ENCODE measurements at places on chromosomes 16 and 17. TPM values are rescaled to one million over a fixed set of nuclear protein-coding genes. Genes with fewer than 3 reads are reported as not detected.
A peak's percentile ranks its signal among the peaks of the same experiment; 100 is the strongest.

GRCh38 chr16:23863511-23864422 is 28.0 kb downstream of the PRKCB start:
- DNase-seq: no peak

DNA sequence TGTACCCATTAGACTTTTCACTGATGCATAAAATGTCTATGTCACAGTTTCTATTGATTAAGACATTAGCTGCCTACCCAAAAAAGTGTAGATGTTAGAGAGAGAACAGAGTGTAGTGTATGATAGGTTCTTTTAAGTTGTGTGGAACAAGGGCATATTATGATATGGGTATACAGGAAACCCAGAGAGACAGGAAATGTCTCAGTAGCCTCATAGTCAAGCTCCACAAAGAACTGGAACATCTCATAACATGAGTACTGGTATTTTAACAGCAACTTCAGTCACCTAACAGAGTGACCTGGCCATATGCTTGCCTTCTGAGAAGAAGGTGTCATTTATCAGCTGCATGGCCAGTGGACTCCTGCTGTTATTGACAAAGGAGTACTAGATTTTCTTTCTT is 128.1 kb downstream of the RGS9 start:
- DNase-seq: no peak

GRCh38 chr16:64791756-64792155 is 330.1 kb downstream of the CDH11 start:
- no peak for DNase-seq

GRCh38 chr16:4293822-4294457 is 21.1 kb upstream of the TFAP4 start:
- DNase-seq: peak; percentile 84

GRCh38 chr16:11058832-11059231 is 114.5 kb downstream of the CLEC16A start:
- DNase-seq: no peak

DNA sequence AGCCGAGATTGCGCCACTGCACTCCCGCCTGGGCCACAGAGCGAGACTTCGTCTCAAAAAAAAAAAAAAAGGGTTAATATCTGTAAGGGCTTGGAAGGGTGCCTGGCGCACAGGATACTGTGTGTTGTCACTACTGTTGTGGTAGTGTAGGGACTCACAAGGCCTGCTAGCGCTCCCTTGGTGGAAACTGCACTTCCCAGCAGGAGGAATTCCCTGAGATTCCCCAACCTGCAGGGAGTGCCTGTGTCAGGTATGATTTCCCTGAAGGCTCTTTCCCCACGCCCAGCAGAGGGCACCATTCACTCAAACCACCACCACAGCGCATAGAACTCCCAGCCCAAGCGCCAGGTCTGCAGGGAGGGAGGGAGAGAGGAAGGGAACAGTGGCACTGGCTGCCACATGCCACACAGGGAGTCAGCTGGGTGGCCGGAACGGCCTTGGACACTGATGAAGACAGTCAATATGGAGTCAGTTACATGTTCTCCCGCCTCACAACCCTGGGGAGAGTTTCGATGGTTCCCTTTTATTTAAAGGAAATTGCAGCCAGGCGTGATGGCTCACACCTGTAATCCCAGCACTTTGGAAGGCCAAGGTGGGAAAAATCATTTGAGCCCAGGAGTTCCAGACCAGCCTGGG is 32.7 kb upstream of the CDH1 start:
- peak; percentile 59 for DNase-seq

DNA sequence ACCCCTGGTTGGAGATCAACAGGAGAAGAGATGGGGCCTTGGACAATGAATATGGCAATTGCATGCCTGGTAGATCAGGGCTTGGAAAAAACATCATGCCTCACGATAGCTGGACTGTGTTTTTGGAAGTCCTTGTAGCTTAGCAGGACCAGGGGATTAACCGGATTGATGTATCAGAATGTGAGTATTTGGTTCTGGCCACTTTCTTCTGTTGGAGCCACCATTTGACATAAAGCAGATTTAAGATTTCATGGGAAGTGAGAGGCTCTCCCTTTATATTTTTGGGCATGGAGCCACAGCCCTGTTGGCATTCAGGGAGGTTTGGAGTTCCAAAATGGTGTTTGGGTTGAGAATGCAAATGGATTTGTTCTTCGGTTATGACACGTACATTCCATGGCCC is 424.7 kb upstream of the MAF start:
- DNase-seq: no peak

DNA sequence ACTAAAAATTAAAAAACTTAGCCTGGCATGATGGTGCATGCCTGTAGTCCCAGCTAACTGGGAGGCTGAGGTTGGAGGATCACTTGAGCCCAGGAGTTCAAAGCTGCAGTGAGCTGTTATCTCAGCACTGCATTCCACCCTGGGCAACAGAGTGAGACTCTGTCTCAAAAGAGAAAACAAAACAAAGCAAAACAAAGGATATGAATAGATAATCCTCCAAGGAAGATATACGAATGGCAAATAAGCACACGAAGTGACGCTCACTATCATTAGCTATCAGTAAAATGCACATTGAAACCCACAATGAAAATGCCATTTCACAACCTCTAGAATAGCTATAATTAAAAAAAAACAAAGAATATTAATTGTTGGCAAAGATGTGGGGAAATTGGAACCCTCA is 386.2 kb upstream of the CCL2 start:
- DNase-seq: no peak

DNA sequence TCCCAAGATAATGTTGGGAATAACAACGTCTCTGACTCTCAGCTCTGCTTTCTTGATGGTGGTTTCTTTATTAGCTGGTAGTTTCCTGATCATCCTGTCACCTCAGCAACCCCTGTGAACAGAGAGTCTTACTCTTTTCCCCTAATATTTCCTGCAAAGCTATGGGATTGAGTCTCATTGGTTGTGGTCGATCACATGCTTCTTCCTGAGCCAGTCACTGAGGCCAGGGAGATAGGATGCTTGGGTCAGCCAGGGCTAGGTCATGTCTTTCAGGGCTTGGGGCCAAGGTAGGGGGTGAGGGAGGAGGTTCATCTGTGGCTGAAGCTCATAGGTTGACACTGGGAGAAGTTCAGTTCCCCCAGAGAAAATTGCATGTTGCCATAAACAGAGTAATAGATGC is 114.3 kb downstream of the ABCC1 start:
- DNase-seq: no peak

- peak; percentile 56 for DNase-seq
Observed at GRCh38 chr17:80123791-80124190, 22.4 kb downstream of the GAA start.

DNA sequence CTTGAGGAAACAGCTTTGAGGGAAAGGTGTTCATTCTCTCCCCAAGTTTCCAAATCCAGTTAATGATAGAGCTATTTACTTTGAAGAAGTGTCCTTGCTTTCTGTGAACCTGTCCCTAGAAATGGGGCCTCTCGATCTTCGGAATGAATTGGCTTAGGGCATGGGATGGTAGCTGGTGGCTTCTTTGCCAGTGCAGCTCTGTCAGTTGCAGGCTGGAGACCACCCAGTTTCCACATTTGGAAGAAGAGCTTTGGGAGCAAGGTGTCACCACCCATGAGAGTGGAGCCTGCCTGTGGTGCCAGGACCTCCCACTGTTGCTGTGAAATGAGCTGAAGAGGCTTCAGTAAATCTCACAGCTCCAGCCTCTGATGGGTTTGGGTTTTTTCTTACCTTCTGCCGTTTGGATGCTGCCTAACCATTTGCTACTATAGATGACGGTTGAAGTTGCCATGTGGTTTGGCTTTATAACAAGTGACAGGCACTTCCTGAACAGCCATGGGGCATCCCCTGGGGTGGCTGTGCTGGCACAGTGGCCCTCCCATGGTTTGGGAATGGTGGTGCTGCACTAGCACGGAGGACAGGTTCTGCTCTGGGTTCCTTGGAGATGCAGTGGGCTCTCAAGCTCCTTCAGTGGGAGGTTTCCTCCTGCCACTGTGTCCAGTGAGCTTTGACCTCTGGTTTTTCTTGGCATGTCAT is 19.5 kb upstream of the SLC5A10 start:
- no peak for DNase-seq

DNA sequence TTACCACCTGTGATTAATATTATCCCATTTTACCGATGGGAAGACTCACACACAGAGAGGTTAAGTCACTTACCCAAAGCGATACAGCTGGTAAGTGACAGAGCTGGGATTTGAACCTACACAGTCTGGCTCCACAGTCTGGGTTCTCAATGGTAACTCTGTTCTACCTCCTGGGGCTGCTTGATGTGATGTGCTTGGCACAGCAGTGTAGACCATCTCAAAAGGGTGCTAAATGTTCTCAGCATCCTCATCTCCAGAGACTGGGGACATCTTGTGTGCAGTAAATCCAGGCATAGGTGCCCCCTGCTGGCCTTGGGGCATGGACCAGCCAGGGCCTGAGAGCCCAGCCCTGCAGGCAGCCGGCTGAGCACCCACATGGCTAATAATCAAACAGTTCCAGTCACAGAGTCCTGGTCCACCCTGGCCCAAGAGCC is 15.4 kb upstream of the KATNB1 start:
- DNase-seq: peak; percentile 43

DNA sequence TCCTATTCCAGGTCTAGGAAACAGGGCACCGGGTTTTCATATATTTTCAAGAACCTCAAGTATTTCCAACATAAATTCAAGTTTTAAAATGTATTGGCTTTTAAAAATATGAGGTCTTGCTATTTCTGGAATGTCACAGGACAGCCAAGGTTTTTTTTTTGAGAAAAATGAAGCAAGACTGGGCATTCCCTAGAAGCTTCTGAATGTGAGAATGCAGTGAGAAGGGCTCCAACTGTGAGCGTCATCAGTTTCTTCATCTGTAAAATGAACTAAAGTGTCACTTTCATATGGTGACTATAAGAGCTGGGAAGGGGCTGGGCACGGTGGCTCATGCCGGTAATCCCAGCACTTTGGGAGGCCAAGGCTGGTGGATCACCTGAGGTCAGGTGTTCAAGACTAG is 455.8 kb upstream of the MAF start:
- no peak for DNase-seq

- DNase-seq: no peak
Observed at GRCh38 chr16:77439106-77439505, 4.3 kb upstream of the ADAMTS18 start.

- no peak for DNase-seq
Observed at GRCh38 chr17:49908782-49909714, 59.9 kb upstream of the DLX4 start.

GRCh38 chr16:27977966-27978365 is 85.5 kb downstream of the GSG1L start:
- DNase-seq: peak; percentile 24

DNA sequence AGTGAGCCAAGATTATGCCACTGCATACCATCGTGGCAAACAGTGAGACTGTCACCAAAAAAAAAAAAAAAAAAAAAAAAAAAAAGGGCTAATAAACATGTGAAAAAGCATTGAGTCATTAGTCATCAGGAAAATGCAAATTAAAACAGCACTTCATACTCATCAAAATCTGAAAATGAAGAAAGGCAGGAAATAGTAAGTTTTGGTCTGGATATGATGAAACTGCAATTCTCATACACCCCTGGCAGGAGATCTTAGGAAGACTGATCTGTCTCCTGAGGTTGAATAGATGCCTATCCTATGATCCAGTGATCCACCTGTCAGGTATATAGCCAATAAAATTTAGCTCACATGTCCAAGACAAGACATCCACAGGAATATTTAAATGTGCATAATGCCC is 212.7 kb downstream of the CPPED1 start:
- DNase-seq: no peak

DNA sequence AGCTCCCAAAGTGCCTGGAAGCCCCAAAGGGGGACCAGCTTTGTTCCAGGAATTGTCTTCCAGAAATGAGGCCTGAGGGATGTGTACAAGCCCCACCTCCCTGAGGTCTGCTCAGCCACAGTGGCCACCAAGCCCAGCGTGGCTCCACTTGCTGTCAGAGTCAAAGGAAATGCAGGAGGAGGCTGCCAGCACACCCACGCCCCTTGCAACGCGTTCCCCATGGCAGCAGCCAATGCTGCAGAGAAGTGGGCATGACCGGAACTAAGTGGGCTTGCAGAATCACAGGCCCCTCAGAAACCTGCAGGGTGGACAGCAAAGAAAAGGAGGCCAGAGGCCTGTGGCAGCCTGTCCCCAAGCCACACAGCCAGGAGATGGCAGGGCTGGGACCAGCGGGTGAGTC is 320.8 kb downstream of the FOXL1 start:
- DNase-seq: no peak

DNA sequence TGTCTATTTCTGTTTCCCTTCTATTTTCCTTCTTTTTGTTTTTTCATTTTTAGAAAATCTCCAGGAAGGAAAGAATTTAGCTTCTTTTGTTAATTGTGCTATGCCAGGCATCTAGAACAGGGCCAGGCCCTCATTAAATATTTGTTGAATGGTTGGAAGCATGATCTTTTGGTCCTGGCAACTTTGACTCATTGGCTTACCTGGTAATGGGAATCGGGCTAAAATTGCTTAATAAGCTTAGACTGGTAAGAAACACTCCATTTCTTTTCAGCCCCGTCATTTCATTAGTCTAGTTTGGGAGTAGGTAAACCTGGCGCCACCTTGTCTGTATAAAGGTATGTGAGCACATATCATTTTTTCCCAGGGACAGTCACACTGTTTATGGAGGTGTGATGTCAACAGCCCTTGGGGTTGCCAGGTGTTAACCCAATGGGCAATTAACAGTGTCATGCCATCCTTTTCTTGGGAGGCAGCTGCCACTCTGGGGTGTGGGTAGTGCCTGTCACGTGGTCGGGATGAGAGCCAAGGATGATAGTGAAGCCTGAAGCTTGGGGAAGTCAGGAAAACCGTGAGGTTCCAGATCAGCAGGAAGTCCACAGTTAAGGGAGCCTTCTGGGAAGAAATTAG is 9.5 kb upstream of the NDEL1 start:
- DNase-seq: no peak

- DNase-seq: no peak
Observed at GRCh38 chr17:33981711-33982601, 273.1 kb upstream of the CCL2 start.

GRCh38 chr17:66795486-66795885 is 39.4 kb upstream of the CACNG5 start:
- DNase-seq: no peak

DNA sequence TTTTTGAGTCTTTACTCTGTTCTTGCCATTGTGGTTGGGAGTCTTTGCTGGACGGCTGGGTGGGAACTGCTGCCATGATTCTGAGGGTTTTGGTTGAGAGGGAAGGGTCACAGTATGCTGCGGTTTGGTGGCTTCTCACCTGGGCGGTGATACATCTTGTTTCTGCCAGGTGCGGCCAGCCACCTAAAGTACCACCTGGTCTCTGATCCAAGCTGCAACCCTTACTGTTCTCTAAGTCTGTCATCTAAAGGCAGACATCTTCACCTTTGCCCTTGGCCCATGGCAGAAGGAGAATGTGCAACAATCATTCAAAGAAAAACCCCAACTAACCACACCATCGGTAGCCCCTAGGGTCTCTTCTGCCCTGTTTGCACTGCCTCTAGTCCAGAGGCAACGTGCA is 19.6 kb upstream of the MPO start:
- no peak for DNase-seq

- no peak for DNase-seq
Observed at GRCh38 chr17:49132699-49133364, at the start of gene B4GALNT2. TSS of gene B4GALNT2 (plus strand) at chr17:49132769. CDS start at chr17:49132793, 24 bp downstream.

CHD9NB gene
- total RNA-seq: 1.8 TPM

LSM12 gene
- total RNA-seq: 51.9 TPM

BCO1 gene
- total RNA-seq: not detected

PPL gene
- total RNA-seq: 0.13 TPM

ASB16 gene
- total RNA-seq: not detected

NRN1L gene
- total RNA-seq: not detected

EFCAB5 gene
- 0.06 TPM for total RNA-seq

ENPP7 gene
- not detected for total RNA-seq

SLC38A7 gene
- total RNA-seq: 18.8 TPM

HP gene
- not detected for total RNA-seq

CTRB1 gene
- not detected for total RNA-seq
